NCI-H1436 (cell line): ENCODE measurements at places on chromosomes 6 and 20.
A peak's percentile ranks its signal among the peaks of the same experiment; 100 is the strongest.

DNA sequence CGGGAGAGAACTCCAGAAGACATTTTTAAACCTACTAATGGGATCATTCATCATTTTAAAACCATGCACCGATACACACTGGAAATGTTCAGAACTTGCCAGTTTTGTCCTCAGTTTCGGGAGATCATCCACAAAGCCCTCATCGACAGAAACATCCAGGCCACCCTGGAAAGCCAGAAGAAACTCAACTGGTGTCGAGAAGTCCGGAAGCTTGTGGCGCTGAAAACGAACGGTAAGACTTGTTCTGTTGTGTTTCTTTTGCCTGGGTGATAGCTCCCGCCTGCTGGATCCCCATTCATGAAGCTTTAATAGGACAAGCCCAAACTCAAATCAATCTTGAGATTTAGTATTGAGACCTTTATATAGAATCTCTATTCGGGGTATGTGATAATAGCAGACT is 4.2 kb downstream of the TNFAIP3 start:
- no peak for DNase-seq

- DNase-seq: no peak
Measured at GRCh38 chr6:164838068-164838615, 471.3 kb downstream of the C6orf118 start.

- no peak for DNase-seq
Measured at GRCh38 chr6:74607934-74608333, 597.9 kb downstream of the COL12A1 start.

DNA sequence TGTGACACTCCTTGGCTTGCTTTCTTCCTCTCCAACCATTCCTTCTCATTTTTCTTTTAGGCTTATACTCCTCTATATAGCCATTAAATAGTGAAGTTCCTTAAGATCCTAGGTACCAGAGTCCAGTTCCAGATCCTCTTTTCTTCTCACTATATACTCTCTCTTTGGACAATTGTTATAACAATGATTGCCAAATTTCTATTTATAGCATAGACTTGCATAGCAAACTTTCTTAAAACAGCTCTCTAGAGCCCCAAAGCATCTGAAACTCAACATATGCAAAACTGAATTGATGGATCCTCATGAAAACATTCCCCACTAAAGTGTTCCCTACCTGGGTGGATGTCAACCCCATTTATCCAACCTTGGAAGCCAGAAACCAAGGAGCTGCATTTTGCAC is 13.4 kb downstream of the PHIP start:
- no peak for DNase-seq

DNA sequence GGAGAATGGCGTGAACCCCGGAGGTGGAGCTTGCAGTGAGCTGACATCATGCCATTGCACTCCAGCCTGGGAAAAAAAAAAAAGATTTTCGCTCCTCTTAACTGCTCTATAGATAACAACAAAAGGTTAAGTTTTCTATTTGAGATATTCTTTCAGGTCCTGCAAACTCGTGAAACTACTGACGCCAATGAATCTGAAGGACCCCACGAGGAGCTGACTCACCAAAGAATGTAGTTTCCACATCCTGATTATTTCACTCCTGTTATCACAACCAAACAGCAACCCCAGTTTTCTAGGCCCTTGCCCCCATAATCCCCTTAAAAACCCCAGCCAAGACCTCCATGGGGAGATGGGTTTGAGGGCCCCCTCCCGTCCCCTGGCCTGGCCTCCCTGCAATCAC is 58.7 kb downstream of the OTOR start:
- DNase-seq: no peak

DNA sequence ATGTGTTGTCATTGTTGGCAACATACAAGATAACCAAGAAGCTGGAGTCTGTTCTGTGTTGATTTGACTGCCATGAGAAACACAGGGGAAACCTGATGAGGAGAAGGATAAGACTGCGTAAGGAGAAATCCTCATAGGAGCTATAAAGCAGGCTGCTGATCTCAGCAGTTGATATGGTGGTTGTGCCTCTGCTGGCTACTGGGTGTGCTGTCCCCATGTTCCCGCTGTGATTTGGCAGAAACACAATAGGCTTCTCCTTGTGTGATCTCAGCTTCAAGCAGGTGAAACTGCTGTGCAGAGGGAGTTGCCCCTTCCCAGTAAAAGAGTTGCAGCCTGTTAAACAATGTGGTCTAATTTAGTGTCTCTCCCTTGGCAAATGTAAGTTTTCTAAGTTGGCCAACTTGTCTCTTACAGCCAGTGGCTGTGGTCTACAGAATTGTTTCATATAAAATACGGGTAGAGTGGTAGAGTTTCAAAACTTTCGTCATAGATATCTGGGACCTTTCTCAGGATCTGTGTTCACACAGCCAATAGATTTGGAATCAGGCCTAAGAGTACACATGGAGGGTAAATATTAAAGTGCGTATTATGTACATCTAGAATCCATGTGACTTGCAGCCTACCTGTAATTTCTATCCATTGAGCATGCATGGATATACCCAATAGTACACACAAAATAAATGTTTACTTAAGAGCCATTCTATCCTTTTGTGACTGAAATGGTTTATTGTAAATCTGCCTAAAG is 78.4 kb downstream of the RNF144B start:
- no peak for DNase-seq

DNA sequence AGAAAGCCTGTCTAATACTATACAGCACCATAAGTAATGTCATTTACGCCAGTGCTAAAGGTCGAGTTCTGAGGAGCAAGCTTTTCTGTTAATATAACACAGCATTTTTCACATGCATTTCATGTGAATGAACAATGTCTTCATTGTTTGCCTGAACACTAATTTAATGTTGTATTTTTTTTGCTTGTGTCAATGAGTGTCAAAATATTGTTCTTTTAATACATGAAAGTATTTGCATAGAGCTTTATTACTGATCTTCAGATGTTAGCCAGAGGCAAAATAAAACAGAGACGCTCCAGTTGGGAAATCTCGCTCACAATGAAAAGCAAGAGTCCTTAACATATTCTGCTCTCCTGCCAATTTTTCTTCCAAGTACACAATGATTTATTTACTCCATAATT is 151.8 kb downstream of the FOXC1 start:
- DNase-seq: peak; percentile 51

- DNase-seq: no peak
Measured at GRCh38 chr6:14550822-14551221, 433.2 kb downstream of the CD83 start.

GRCh38 chr6:134309227-134309626 is 8.7 kb downstream of the SGK1 start:
- DNase-seq: no peak

DNA sequence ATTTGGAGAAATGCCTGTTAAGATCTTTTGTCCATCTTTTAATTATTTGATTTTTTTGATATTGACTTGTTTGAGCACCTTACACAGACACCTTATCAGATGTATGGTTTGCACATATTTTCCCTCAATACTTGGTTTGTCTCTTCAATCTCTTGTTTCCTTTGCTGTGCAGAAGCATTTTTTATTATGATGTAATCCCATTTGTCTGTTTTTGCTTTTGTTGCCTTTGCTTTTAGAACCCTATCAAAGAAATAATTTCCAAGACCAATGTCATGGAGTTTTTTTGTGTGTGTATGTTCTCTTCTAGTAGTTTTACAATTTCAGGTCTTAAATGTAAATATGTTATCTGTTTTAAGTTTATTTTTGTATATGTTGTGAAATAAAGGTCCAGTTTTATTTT is 73.9 kb downstream of the HTR1B start:
- DNase-seq: no peak

GRCh38 chr6:43949551-43949991 is 177.7 kb downstream of the MRPL14 start:
- no peak for DNase-seq

DNA sequence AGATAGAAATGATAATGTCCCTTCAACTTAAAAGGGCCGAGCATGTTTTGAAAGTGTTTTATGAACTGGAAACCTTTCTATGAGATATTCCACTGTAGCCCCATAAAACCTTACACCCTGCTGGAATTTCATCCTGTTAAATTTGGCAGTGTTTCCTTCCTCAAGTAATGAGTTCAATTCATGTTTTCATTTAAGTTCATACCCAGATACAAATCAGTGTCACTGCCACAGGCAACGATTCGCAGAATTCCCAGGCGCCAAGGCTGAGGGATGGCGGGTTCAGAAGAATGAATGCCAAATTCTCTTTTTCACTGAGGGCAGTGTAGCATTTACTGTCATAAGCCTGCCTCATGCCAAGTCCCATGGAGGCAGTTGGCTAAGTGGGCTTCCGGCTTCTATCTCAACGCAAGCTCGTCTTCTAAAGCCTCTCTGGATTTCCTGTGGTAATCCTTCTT is 511.8 kb upstream of the ID4 start:
- DNase-seq: no peak

- no peak for DNase-seq
Measured at GRCh38 chr20:32557319-32557718, 27.8 kb downstream of the NOL4L start.

GRCh38 chr20:61082720-61083119 is 169.3 kb upstream of the CDH4 start:
- no peak for DNase-seq

DNA sequence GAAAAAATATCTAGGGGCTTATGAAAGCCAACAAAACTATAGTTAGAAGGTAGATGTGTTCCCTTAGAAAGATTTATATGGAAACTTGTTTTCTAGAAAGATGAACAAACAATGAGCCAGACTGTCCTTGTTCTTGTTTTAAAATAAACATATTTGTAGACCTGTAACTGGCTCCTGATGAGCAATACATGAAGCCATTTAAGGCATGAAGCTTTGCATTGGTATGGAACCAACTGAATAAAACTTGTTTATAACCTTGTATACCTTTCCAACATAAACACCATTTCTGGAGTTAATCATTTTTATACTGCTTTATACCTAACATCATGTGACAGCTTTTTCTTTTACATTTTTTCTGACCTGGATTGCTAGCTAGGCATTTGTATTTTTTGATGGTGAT is 247.8 kb downstream of the PRL start:
- DNase-seq: no peak
